Fibroblast of pulmonary artery (primary cell): ENCODE measurements at places on chromosomes 7 and 10.

GRCh38 chr7:43943417-43944187 lies 17.4 kb downstream of the UBE2D4 start:
- no peak for DNase-seq

DNA sequence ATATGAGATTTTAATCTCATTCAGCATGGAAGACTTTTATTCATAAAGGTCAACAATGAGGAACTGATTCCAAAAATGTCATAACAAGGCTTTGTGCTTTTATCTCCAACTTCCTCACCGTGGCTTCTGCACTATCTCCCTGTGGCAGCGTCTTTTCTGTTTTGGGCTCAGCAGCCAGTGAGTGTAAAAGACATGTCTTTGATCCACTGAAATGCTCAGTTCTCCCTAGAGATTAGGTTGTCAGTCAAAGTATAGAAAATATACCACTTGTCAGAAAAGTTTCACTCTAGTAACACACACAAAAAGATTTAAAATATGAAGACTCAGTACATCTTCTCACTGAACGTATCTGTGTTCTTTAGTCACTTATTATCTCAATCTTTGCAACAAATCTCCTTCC lies 901.8 kb upstream of the ZWINT start:
- no peak for DNase-seq

DNA sequence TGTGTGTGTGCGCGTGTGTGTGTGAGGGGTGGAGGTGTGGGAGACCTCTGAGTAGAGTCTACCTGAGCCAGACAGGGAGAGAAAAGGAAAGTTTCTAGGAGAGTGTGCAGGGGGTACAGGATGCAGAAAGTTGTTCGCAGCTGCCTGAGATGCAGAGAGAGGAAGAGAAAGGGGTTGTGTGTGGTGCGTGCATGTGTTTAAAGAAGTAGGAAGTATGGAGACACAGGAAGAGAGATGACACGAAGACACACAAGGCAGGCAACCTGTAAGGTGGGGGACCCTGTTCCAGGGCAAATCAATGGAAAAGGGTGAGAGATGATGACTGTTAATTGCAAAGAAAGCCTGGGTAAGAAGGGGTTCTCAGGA lies 52.2 kb downstream of the C10orf105 start:
- no peak for DNase-seq

DNA sequence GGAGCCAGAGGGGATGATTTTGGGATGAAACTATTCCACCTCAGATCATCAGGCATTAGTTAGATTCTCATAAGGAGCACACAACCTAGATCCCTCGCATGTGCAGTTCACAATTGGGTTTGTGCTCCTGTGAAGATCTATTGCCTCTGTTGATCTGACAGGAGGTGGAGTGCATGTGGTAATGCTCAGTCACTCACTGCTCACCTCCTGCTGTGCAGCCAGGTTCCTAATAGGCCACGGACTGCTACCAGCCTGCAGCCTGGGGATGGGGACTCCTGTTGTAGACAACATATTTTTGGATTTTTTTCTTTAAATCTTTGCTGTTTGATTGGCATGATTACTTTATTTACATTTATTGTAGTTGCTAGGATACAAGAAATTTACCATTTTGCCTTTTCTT lies 765.0 kb downstream of the INHBA start:
- no peak for DNase-seq

DNA sequence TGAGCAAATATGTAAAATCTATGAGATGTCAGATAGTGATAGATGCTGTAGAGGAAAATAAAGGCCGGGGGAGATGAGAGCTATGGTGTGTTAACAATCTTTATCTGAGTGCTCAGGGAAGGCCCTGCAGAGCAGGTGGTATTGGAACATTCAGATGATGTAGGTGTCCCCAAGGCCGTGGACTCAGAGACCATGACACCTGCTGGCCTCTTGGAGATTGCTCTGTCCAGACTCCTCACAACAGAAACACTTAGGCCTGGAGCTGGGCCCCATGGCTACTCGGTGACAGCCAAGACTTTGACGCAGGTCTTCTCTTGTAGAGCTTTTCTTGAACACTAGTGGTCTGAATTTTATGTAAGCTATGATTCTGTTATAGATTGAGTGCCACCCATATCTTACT lies 13.3 kb downstream of the AKR1E2 start:
- DNase-seq = no peak
